ENCODE measurements at places on chromosomes 4 and X. TPM values are rescaled to one million over a fixed set of nuclear protein-coding genes. Genes with fewer than 3 reads are reported as not detected.

Gene SMIM31
- not detected for polyA plus RNA-seq

Gene RPGR
- polyA plus RNA-seq, result 2.0 TPM

- no peak overlapping the region for H3K27ac ChIP-seq
- H3K27me3 ChIP-seq, result no peaks in the 10 kb centered on the region
- H3K4me1 ChIP-seq, result no peaks in the 10 kb centered on the region
- DNase-seq, result peak; percentile 28
These were observed 118.5 kb downstream of the PLS3 start for GRCh38 chrX:115679460-115679859.

DNA sequence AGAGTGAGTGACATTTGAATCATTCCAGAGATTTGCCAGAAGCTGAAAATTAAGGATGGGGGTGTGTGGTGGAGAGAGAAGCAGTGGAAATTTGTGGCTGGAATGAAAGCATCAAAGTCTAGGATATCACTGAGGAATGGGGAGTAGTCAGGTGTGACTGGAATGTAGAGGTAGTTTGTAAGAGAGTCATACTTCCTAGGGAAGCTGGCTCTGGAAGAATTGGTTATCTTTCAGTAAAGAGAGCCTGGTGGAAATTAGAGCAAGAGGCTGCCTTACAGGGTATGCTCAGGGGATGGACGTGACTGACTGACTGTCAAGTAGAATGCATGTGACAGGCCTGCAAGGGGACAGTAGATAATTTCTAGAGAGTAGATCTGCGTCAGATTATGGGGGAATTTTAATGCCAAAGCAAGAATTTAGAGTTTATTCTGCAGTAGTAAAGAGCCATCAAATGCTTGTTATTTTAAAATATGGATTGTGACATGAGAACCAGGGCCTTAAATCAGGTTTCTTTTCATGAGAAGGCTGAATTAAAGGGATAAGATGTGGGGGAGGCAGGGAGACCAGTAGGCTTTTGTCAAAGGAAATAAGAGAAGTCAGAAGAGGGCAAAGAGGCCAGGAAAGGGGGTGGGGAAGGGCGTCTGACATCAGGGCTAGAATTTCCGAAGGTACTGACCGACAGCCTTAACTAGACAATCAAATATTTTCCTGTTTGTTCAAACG lies 109.9 kb downstream of the AFF1 start:
- H3K4me3 ChIP-seq, result no peak overlapping the region
- H3K27me3 ChIP-seq, result no peaks in the 10 kb centered on the region
- peaks cover 3% of the 10 kb centered on the region for H3K36me3 ChIP-seq

DNA sequence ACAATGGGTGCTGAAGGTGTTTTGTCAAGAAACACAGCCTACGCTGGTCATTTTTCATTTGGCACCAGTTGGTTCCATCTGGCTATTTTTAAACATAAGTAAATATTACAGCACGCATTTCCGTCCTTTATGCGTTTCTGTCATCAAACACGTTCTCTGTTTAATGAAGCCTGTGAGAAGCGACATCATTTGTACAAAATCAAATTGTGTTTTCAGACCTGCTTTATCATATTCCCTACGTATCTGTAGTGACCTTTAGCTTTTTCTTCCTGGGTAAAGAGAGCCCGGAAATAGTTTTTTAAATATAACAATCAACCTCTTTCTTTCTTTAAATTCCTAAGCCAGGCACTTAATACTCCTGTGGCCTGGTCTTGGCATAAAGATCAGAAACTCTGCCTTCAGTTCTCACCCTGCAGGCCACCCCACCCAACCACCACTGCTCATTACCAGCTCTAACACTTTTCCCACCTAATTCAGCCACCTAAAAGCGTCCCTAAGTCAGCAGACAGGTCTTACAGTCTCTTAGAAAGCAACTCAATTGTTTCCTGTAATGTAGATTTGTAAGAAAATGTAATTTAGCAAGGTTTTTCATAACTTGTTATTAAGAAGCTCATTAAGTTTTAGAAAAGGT lies 30.4 kb downstream of the ACSL1 start:
- H3K4me3 ChIP-seq, result no peak overlapping the region
- no peaks in the 10 kb centered on the region for H3K27me3 ChIP-seq
- no peaks in the 10 kb centered on the region for H3K36me3 ChIP-seq
- no peak overlapping the region for H3K27ac ChIP-seq
- DNase-seq, result no peak
- H3K4me1 ChIP-seq, result no peaks in the 10 kb centered on the region

Gene EMCN
- polyA plus RNA-seq, result not detected

Gene MAPK10
- polyA plus RNA-seq, result 3.2 TPM

DNA sequence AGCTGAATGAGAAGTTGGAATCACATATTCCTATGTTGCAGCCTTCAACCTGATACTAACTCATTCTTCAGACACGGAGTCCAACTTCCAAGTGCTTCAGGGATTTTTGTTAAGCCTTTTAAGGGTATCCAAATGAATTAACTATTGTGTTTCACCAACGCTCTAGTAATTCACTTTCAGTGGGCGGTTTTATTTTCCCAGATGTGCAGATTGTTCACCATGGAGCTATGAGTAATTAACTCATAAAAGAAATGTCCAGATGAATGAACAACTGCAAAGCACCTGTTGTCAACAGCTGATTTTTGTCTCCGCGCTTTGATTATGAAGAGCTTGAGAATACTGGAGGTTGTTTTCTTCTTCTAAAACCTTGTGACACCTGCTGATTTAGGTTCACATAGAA lies 187.6 kb downstream of the CBR4 start:
- H3K4me3 ChIP-seq, result no peak overlapping the region
- no peaks in the 10 kb centered on the region for H3K4me1 ChIP-seq
- no peak overlapping the region for H3K27ac ChIP-seq

Gene FRAS1
- 0.30 TPM for polyA plus RNA-seq

- H3K36me3 ChIP-seq, result no peaks in the 10 kb centered on the region
- peaks cover 2% of the 10 kb centered on the region for H3K4me1 ChIP-seq
- peak overlapping the region; percentile 67 for H3K27ac ChIP-seq
- peak overlapping the region; percentile 56 for H3K4me3 ChIP-seq
These were observed 104.7 kb downstream of the MAML3 start for GRCh38 chr4:140049024-140049848.

DNA sequence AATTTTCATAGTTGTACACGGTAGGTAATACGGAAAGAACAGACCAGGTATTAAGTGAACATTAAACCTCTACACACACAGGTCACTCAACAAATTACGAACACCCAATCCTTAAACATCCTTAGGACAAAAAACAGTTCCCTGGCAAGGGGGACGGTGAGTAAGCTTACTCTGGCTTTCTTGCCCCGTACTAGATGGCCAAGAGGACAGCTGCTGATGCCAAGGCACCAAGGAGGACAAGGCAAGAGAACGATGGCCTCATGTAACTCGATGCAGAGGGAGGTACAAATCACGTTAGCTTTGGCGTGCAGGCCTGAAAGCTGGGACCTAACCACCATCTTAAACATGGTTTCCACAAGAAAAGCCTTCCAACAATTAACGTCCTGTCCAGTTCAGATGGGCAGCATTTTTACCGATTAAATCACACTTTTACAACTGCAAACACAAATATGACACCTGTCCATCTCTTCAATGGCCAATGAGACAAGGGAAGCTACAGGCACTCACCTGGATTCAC lies 23.7 kb downstream of the FAT1 start:
- H3K4me3 ChIP-seq, result no peak overlapping the region
- H3K27ac ChIP-seq, result peak overlapping the region; percentile 55
- H3K27me3 ChIP-seq, result no peaks in the 10 kb centered on the region
- peaks cover 5% of the 10 kb centered on the region for H3K36me3 ChIP-seq
- H3K4me1 ChIP-seq, result peaks cover 20% of the 10 kb centered on the region

Gene MAGEE2
- not detected for polyA plus RNA-seq

DNA sequence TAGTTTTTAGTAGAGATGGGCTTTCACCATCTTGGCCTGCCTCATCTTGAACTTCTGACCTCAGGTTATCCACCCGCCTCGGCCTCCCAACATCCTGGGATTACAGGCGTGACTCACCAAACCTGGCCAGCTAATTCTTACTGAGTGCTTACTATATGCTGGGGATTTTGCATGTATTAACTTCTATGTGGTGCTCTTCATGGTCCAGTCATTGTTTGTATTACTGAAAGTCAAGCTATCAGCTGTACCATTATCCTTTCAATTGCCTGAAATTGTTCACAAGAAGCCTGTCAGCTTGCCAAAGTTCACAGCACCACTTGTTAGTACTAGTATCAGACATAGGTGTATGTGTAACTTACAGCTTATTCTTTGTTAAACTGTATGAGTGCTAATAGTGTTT lies 1272.1 kb downstream of the ARAP2 start:
- no peak overlapping the region for H3K4me3 ChIP-seq
- H3K27ac ChIP-seq, result no peak overlapping the region
- H3K27me3 ChIP-seq, result no peaks in the 10 kb centered on the region
- H3K36me3 ChIP-seq, result no peaks in the 10 kb centered on the region
- no peaks in the 10 kb centered on the region for H3K4me1 ChIP-seq
- DNase-seq, result no peak

DNA sequence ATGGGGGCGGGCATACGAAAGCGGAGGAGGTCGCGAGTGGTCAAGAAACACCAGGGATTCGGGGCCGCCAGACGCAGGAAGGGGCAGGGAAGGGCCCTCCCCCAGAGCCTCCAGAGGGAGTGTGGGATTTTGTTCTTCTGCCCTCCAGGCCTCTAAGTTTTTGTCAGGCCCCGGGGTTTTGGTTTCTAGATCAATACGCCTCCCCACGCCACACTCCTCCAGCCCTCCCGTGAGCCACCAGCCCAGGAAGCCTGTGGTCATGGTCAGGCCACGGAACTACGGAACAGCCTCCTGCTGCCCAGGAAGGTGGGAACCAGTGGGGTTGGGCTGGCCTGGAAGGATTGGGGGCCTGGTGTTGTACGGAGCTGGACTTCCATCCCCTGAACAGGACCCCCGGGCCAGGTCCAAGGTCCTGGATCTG lies 38.4 kb downstream of the CPLX1 start:
- no peak overlapping the region for H3K4me3 ChIP-seq
- no peaks in the 10 kb centered on the region for H3K4me1 ChIP-seq
- no peaks in the 10 kb centered on the region for H3K36me3 ChIP-seq
- no peak for DNase-seq

DNA sequence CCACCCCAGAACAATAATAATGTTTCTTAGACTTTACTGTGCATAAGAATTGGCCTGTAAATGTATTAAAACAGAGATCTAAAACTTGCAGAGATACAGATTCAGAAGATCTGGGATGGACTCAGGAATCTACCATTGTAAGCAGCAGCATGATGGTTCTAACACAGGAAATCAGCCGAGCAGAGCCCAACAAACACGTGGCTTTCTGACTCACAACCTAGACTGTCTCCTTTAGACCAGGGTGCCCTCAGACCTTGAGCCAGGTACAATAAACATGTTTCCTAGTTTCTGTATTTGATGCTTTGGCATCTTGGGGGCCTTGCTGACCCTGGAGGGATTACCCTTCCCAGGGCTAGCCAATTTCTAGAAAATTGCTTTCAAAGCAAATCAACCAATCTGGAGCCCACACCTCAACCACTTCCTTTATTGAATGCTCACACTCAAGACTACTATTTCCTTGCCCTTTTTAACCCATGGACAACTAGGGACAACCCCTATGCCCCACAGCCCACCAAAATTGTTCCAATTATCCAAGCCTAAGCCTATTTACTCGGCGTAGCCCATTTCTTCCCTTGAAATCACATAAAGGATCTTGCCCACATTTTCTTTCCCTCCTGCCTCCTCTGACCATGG lies 80.5 kb downstream of the TBC1D9 start:
- H3K36me3 ChIP-seq, result no peaks in the 10 kb centered on the region
- no peak overlapping the region for H3K4me3 ChIP-seq
- H3K4me1 ChIP-seq, result no peaks in the 10 kb centered on the region

DNA sequence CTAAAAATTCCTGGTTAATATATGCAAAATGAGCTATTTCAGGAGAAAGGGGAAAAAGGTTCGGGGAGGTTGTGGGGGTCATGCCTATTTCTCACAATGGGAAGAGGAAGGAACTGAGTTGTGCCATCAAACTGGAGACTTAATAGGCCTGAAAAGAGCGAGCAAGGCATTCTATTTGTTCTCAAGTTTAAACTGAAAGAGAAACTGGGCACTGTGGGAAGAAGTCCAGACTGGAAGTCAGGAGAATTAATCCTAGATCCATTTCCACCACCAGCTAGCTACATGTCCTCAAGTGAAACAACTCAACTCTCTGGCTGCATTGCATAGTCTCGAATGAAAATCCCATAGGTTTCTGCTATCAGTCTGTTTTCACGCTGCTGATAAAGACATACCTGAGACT lies 50.6 kb downstream of the PPARGC1A start:
- no peaks in the 10 kb centered on the region for H3K27me3 ChIP-seq
- DNase-seq, result no peak
- H3K36me3 ChIP-seq, result no peaks in the 10 kb centered on the region
- no peak overlapping the region for H3K4me3 ChIP-seq

GRCh38 chr4:185019456-185020292 lies 1.4 kb downstream of the HELT start:
- no peaks in the 10 kb centered on the region for H3K4me1 ChIP-seq
- no peak overlapping the region for H3K27ac ChIP-seq
- H3K27me3 ChIP-seq, result peaks cover 46% of the 10 kb centered on the region
- no peaks in the 10 kb centered on the region for H3K36me3 ChIP-seq

Gene PGM2
- polyA plus RNA-seq, result 14.3 TPM

All from fibroblast of lung (primary cell).